ENCODE measurements at places on chromosomes 1 and 21. TPM values are rescaled to one million over a fixed set of nuclear protein-coding genes. Genes with fewer than 3 reads are reported as not detected.

- DNase-seq: peak; percentile 72
- peaks cover 37% of the 10 kb centered on the region for H3K4me1 ChIP-seq
- H3K36me3 ChIP-seq: peaks cover 22% of the 10 kb centered on the region
Observed at GRCh38 chr21:32770871-32771523, 558 bp downstream of the PAXBP1 start.

DNA sequence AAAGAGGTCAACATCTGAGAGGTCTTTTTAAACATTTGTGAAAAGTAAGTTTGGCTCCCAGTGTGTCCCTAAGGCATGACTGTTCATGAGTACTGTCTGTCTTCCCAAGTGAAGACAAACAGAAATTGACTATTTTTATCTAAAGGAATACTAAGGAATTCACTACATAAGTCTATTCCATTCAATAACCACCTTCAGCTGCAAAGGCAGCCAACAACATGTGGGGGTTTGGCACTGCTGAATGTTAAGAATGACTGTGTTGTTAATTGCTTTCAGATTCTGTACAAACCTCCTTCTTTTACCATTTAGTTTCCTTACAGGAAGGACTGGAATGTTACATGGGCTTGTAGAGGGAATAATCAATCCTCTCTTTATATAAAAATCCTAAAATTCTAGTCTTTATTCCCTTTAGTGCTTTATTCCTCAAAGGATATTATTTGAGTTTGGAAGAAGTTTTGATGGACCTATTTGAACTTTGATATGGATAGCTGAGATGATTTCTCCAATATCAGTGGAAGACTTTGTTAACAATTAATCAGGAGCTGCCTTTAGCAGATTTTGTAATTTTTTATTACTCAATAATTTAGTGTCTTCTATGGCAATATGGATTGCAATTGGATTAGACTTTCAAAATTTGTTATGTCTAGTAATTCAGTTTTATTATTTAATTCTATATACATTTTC is 201.7 kb upstream of the CHRM3 start:
- no peak overlapping the region for H3K27ac ChIP-seq
- peaks cover 19% of the 10 kb centered on the region for H3K4me1 ChIP-seq
- no peaks in the 10 kb centered on the region for H3K27me3 ChIP-seq
- H3K36me3 ChIP-seq: no peaks in the 10 kb centered on the region

DNA sequence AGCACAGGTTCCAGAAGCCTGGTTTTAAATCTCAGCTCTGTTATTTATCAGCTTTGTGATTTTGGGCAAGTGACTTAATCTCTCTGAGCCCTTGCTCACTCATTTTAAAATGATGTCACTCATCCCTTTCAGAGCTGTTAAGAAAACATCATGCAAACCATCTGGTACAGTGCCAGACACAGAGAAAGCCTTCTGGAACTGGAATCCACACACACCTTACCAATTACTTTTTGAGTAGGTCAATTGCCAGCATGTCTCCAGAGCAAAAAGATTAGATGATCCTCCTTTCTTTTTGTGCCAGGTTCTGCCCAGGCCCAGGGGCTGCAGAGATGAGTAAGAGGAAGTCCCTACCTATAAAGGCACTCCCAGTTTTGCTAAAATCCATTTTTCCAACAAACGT is 61.3 kb downstream of the ROR1 start:
- H3K27me3 ChIP-seq: no peaks in the 10 kb centered on the region
- H3K27ac ChIP-seq: no peak overlapping the region
- no peak for DNase-seq
- H3K4me1 ChIP-seq: peaks cover 43% of the 10 kb centered on the region
- no peak overlapping the region for H3K4me3 ChIP-seq

- H3K36me3 ChIP-seq: no peaks in the 10 kb centered on the region
- no peaks in the 10 kb centered on the region for H3K27me3 ChIP-seq
- H3K27ac ChIP-seq: peak overlapping the region; percentile 14
- no peak for DNase-seq
Observed at GRCh38 chr1:168970926-168971659, 135.4 kb upstream of the ATP1B1 start.

- H3K4me1 ChIP-seq: peaks cover 13% of the 10 kb centered on the region
- H3K27me3 ChIP-seq: peaks cover 9% of the 10 kb centered on the region
- peak overlapping the region; percentile 92 for H3K4me3 ChIP-seq
- no peaks in the 10 kb centered on the region for H3K36me3 ChIP-seq
- DNase-seq: peak; percentile 42
- H3K27ac ChIP-seq: peak overlapping the region; percentile 78
Observed at GRCh38 chr1:50959303-50959912, 659 bp downstream of the FAF1 start.

DNA sequence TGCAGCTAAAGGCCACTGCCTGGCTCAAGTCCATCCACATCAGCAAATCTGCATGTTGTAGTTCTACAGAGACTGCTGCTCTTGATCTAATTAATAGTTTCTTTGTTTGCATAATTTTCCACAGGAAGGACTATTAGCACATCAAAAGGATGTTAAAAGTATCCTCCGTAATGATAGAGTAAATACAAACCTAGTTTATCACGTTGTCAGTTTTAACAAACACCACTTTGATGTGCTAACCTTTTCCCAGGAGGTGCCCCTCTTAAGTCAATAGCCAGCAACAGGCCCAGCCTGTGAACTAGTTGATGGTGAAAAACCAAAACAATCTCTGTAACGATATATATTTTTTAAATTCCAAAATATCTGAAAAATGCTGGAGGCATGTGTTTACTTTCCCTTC is 64.2 kb upstream of the SLC22A15 start:
- DNase-seq: no peak
- no peaks in the 10 kb centered on the region for H3K36me3 ChIP-seq
- no peak overlapping the region for H3K27ac ChIP-seq
- no peak overlapping the region for H3K4me3 ChIP-seq
- peaks cover 26% of the 10 kb centered on the region for H3K4me1 ChIP-seq

- H3K4me1 ChIP-seq: peaks cover under 1% of the 10 kb centered on the region
- H3K27ac ChIP-seq: no peak overlapping the region
- H3K4me3 ChIP-seq: no peak overlapping the region
- DNase-seq: no peak
- peaks cover 14% of the 10 kb centered on the region for H3K27me3 ChIP-seq
Observed at GRCh38 chr21:42145569-42146272, 73.2 kb upstream of the ABCG1 start.

DNA sequence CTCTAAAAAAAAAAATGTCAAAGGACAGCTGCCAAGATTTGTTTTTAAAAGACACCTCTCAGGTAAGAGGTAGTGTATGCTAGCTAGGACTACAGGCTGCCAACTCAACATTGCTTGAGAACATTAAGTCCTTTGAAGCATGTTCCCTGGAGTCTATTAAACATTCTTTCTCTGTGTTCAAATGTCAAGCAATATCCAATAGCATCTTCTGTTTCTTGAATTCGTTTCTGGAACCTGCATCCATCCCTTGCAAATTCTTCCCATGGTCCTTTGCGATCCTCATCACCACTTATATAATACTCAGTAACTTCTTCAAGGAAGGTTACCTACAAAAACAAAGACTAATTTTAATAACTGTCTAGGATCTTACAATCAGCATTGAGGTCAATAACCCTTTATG is 5.6 kb downstream of the PPP1R15B start:
- H3K4me1 ChIP-seq: peaks cover 35% of the 10 kb centered on the region
- peaks cover 5% of the 10 kb centered on the region for H3K36me3 ChIP-seq
- H3K27me3 ChIP-seq: no peaks in the 10 kb centered on the region
- peak overlapping the region; percentile 0 for H3K4me3 ChIP-seq

DNA sequence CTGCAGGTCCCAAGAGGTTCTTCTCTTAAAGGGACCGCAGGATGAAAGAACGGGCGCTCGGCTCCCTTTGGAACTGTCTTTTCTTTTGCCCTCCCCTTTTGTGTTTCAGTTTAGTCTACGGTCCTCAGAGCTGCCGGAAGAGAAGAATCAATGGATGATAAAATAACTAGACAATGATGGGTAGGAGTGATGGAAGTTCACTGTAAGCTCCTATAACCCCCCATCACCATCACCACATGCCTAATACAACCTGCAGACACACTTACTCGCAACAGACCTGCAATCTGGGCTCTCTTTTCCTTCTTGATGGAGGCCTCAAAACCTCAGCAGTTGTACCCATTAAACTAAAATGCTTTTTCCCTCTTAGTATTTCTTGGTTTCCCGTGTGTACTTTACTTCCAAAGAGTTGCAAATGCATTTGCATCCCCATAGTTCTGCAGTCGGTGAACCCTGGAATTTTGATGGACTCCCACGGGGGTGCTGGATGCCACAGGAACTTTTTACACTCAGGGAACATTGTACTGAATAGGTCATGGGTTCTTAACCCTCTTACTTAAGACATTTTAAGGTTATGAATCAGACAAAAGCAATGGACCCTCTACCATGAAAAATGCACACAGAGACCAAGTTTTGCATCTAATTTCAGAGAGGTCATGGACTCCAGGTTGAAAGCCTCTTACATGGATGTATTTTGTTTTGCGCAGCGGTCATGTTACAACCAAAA is 633 bp upstream of the RFX5 start:
- H3K27ac ChIP-seq: peak overlapping the region; percentile 100
- peak overlapping the region; percentile 89 for H3K4me3 ChIP-seq
- peaks cover 27% of the 10 kb centered on the region for H3K4me1 ChIP-seq
- H3K27me3 ChIP-seq: no peaks in the 10 kb centered on the region

DNA sequence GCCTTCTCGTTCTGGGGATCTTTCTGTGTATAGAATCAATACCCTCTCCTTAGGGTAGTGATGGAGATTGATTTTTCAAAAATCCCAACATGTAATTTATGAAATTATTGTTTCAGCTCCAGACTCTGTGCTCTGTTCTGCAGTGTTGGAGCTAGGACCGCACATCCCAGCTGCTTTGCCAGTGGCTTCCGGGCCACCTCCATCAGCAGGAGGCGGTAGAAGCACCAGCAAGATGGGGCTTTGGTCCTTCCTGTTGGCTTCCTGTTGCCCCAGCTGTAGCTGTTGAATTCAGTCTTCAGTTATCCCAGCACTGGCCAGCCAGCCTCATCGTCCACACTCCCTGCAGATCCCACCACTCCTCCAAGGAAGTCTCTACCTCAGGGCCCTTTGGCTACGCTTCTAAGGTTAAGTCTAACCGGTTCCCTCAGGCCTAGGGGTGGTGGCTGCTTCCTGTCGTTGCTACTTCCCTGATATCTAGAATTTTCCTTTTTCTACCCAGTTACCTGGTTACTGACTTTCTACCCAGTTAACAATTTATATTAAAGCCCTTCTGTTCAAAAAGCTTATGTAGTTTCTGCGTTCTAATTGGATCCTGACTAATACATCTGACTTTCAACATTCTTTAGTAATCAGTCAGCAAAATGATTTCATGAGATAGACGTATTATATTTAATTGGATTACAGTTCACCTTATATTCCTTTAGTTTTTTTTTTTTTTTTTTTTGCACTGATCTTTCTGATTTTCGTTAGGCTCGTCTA is 24.6 kb downstream of the GALNT2 start:
- H3K4me3 ChIP-seq: no peak overlapping the region
- peaks cover 15% of the 10 kb centered on the region for H3K4me1 ChIP-seq
- no peak overlapping the region for H3K27ac ChIP-seq
- H3K27me3 ChIP-seq: no peaks in the 10 kb centered on the region
- H3K36me3 ChIP-seq: peaks cover 14% of the 10 kb centered on the region

- no peak for DNase-seq
- H3K27me3 ChIP-seq: peaks cover 73% of the 10 kb centered on the region
Observed at GRCh38 chr1:223535319-223535718, 130.2 kb downstream of the CAPN8 start.

DNA sequence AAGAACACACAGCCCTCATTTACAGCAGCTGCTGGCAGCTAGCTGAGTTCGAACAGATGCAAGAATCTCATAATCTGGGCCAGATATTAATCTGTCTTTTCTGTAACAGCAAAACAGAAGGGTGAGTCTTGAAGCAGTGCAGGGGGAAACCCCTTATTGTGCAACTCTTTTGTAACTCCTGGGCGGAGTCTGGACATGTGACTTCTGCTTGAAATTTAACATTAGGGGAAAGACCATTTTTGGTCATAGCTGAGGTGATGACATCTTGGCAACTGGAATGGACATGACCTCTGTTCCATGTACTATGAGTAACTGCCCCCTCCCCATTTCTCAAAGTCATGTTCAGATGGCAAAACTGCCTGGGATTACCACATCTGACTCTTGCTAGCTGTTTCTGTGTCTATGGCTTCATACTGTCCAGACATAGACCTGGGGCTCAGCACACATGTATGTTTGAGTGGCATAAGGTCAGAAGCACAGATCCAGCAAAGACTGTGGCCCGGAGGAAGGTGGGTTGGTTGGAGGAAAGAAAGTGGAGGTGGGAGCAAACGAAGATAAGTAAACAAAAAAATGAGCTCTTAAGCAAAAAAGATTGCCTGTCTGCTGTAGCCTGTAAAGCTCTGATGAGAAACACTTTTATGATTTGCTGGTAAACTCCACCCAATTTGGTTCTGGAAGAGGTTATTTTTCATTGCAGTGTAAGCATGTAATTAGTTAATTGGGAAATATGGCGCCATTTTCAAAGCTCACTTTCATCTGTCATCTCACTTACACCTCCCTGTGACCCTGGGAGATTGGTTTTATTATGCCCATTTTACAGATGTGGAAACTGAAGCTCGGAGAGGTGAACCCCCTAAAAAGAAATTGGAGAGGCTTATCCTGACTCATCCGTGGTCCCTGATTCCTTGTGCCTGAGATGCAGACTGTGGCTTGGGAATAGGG is 26.1 kb downstream of the ETS2 start:
- H3K27ac ChIP-seq: peak overlapping the region; percentile 11
- H3K27me3 ChIP-seq: no peaks in the 10 kb centered on the region
- no peaks in the 10 kb centered on the region for H3K4me1 ChIP-seq
- H3K36me3 ChIP-seq: no peaks in the 10 kb centered on the region

DNA sequence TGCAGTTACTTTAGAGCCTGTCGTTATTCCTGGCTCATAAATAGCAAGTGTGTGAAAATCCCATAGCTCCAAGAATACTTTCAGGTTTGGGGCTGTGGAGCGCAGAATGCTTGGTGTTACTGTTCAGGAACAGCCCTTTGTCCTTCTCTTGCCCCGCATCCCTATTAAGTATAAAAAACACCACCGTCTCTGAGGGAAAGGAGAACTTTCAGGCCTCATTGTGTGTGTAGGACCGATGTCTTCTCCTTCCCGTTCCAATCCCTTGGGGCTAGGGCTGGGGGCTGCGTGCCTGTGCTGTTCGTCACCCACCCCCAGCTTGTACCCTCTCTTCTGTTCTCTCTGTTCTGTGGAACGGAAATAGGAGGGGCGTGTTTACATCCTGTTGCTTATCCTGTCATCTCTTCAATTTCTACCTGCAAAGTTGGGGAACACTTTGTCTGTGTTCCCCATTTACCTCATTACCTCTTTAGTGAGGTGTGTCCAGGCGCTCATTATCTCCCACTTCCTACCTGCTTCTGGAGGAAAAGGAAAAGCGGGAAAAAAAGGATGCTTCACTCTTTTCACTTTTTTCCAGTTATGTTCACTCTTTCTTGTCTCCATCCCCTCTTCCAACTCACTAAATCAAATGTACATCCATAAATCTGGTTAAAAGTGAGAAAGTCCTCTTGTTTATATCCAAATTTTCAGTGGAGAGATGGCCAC is 788 bp upstream of the TXNIP start:
- no peak for DNase-seq
- H3K36me3 ChIP-seq: peaks cover 30% of the 10 kb centered on the region
- no peaks in the 10 kb centered on the region for H3K27me3 ChIP-seq
- H3K27ac ChIP-seq: peak overlapping the region; percentile 98
- H3K4me3 ChIP-seq: peak overlapping the region; percentile 99

CD46 gene
- 224 TPM for total RNA-seq

HMCN1 gene
- total RNA-seq: 46.4 TPM

PRKACB gene
- total RNA-seq: 38.5 TPM

RPTN gene
- not detected for total RNA-seq

PLA2G5 gene
- total RNA-seq: not detected

HORMAD1 gene
- not detected for total RNA-seq

TMEM81 gene
- 4.6 TPM for total RNA-seq

FALEC gene
- 1.9 TPM for total RNA-seq

PGBD2 gene
- 8.6 TPM for total RNA-seq

HAO2 gene
- 0.27 TPM for total RNA-seq

GPR153 gene
- 25.0 TPM for total RNA-seq

FAM131C gene
- total RNA-seq: 1.9 TPM

CA14 gene
- 3.8 TPM for total RNA-seq
